ENCODE measurements at places on chromosomes 5 and 9.

- DNase-seq, result no peak
Observed at GRCh38 chr5:96855031-96855872, 21.0 kb upstream of the ERAP2 start.

DNA sequence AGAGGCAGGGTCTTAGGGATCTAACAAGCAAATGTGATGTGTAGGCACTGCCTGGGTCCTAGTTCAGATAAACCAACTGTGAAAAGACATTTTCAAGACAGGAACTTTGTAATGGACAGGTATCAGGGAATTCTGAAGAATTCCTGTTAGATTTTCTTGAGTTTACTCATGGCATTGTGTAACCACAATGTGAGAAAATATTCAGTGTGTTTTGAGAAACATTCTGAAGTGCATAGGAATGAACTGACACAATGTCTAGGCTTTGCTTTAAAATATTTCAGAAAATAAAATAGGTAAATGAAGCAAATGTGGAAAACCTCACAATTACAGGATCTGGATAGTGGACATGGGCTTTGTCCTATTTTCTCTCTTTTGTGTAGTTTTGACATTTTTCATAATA, 15.2 kb upstream of the AFAP1L1 start:
- DNase-seq, result no peak

- DNase-seq, result no peak
Observed at GRCh38 chr5:78613151-78613533, 35.4 kb downstream of the LHFPL2 start.

DNA sequence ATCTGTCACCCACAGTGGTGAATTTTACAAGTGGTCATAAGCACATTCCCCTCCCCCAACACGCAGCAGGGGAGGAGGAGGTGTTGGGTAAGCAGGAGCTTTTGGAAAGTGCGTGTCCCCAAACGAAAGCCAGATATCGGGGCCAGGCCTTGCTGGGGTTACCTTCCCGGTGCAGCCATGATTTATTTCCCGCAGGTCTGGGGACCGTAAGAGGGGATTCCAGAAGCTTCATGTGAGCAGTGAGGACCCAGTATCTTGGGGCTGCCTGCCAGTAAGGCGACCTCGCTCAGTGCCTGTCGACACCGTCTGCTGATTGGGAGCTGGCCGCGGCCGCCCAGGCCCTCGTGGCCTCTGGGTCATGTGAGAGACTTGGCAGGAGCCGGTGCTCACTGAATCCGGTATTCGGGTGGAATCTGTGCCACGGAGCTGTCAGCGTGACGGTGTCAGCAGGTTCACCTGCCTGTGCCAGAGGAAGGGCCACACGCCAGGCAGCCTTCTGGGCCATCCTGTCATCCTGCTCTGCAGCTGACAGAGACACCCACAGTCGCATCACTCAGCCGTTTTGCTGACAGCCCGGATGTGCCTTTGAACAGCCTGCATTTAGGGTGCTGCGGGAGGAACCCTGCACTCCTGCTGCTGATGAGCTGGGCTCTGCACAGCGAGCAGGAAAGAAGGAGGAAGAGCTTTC, 37.3 kb downstream of the SEC61B start:
- DNase-seq, result peak; percentile 23

GRCh38 chr9:117403403-117403811, 11.4 kb downstream of the ASTN2 start:
- DNase-seq, result no peak

DNA sequence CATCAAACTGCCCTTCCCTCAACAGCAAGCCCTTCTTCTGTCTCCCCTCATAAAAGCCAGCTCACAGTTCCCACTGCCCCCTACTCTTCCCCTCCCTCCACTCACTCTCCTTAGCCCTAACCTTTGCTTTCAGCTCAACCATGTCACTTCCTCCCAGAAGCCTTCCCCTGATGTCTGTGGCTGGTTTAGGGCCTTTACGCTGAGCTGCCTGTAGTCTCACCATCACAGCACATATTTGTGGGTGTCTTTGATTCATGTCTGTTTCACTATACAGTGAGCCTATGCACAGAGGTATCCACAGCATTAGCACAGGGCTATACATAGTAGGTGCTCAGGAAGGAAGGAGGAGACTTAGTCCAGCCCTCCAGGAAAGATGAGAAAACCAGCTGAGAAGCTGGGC, 34.7 kb downstream of the C9orf50 start:
- no peak for DNase-seq

GRCh38 chr9:34685591-34685990, 5.5 kb downstream of the CCL19 start:
- DNase-seq, result no peak

GRCh38 chr5:134255418-134256150, 29.7 kb upstream of the PPP2CA start:
- no peak for DNase-seq

- DNase-seq, result no peak
Observed at GRCh38 chr5:125267636-125268248, 521.3 kb upstream of the ZNF608 start.

DNA sequence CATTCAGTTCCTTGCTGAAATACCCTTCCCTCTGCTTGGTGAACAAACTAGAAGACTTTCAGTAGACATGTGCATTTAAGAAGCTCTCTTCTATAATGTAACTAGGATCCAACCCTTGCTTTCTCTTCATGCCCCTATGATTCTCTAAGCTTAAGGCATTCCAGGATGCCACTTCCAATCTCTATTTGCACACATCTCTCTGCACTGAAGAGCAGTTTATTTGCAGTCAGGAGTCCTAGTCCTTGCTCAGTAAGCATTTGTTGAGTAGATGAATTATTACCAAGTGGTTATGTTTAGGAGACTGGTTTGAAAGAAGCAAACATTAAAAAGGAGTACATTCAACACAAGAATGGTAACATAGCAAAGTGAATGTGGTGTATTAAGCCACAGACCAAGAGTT, 274.2 kb upstream of the KLF9 start:
- DNase-seq, result no peak

DNA sequence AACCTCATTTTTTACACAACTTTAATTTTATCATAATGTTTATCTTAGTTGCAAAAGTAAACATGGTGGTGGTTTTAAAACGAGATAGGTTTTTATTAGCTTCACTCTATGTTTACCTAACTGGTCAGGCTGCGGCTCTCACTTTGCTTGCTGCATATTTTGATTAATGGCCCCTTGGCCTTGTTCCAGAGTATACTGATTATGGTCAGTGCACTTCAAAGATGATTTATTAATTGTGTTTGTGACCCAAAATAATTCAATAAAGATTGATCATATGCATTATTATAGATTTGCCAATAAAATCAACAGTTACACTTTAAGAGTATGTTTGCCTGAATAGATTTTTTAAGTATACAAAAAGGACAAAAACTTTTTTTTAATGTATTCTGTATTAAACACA, 188.0 kb downstream of the XRCC4 start:
- DNase-seq, result no peak

- no peak for DNase-seq
Observed at GRCh38 chr5:151595411-151595826, 4.3 kb upstream of the FAT2 start.

DNA sequence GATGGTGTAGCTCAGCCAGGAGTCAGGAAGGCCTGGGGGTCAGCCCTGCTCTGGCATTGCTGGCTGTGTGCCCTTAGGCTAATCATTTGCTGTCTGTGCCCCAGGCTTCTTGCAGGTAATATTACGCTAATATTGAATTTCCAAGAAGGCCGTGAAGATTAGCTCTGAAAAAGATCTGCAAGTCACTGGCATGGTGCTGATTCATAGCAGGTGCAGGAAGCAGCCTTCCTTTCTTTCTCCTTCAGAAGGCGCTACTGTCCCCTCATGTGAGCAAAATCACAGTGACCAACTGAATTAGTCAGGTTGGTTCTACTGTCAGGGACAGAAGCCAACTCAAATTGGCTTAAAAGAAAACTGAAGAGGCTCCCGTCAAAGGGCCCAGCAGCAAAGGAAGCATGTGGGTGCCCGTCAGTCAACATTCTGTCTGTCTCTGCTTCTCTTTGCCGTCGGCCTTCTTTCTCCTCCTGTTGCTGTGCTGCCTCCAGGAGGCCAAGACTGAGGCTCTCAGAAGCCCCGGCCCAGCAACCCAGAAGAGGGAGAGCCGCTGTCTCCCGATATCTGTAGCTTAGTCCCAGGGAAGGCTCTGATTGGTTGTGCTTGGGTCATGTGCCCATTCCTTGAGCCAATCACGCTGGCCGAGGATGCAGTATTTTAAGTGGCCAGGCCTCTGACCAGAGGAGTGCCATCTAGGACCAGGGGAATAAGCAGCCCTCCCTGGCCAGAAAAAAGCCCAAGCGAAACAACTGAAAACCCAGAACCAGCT, 67.8 kb upstream of the NEURL1B start:
- DNase-seq, result no peak

- no peak for DNase-seq
Observed at GRCh38 chr9:117779760-117780159, 75.6 kb downstream of the TLR4 start.

DNA sequence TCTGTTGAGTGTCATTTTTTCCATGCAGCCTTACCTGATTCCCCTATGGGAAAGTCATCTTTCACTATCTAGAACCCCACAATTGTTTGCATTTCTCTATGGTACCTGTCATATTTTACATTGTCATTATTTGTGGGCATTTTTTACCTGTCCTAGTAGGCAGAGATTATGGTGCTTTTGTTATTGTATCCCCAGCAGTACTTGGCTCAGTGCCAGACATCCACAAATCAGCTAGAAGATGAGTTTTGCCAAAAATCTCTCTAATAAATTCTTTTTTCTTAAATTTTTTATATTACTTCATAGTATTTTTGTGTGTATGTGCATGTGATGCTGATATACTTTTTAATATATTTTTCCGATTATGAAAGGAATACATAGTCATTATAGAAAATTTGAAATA, 13.2 kb downstream of the GARNL3 start:
- DNase-seq, result no peak

DNA sequence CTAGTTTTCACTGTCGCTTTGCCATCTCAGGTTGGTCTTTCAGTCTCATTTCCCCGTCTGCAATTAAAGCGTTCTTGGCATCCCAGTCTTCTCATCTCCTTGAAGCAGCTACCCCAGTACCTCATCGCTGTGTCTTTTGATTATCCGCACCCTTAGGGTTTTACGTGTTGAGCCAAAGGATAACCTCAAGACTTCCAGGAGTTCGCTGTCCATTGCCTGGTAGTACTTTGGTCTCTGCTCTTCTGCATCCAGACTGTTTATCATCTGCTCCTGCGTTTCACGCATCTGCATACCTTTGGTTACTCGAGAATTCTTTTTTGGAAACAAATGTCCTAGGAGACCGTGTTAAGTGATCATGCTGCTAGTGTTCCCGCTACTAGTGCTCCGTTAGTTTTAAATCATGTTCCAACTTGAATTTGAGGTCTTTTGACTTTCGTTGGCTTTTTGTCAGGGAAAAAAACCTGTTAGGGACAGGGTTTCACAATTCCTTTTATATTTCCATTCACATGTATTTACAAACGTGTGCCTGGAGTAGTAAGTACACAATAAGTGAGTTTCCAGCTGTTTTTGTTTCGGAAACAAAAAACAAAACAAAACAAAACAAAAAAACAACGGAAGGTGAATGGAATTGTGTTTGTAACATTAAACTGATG, 888 bp downstream of the RABGAP1 start:
- no peak for DNase-seq

GRCh38 chr5:1895739-1896420, 13.2 kb upstream of the IRX4 start:
- no peak for DNase-seq
